Stromal cell of bone marrow (primary cell): ENCODE measurements at places on chromosomes 7 and 10.

- DNase-seq, result no peak
These were observed 63.0 kb downstream of the TCERG1L start for GRCh38 chr10:131248376-131249165.

- DNase-seq, result peak; percentile 39
These were observed 5.3 kb upstream of the CUZD1 start for GRCh38 chr10:122850705-122851640.

GRCh38 chr10:103082683-103083082 lies 110.4 kb downstream of the NT5C2 start:
- DNase-seq, result no peak

DNA sequence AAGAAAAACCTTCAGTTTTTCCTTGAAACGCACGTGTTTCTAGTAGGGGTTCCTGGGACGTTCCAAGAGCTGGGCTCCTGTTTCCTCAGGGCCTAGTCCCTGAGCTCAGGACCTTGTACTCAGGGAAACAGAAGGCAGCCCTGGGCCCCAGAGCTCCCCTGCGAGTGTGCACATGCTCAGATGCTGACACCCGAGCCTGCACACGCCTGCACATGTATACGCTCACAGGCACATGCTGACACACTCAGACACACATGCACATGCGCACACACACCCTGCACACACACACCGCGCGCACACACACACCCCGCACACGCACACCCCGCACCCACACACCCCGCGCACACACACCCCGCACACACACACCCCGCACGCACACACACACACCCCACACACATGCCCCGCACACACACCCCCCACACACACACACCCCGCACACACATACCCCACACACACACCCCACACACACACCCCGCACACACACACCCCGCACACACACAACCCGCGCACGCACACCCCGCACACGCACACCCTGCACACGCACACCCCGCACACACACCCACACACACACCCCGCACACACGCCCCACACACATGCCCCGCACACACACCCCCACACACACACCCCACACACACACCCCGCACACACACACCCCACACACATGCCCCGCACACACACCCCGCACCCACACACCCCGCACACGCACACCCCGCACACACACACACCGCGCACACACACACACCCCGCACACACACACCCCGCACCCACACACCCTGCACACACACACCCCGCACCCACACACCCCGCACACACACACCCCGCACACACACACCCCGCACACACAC lies 52.2 kb downstream of the CALML3 start:
- DNase-seq, result no peak

DNA sequence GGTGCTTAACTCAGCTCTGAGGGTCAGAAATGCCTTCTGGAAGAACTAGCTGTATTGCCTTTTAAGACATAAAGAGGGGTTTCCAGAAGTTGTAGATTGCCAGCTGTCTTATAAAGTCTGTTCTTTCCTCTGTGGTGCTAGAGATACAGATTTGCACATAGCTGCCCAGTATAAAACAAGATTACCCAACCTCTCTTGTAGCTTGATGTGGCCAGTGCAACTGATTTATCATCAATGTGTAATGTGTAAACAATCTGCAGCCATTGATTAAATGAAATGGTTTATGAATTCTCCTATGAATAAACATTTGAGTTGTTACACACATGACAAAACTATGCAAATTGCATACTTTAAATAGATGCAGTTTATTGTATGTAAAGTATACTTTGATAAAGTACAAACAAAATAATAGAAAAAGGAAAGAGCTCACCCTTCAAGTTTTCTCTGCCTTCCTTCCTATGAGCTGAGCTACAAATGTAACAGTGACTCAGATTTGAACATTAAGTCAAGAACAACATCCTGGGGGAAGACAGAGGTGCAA lies 195.2 kb downstream of the TMEM26 start:
- DNase-seq, result no peak

DNA sequence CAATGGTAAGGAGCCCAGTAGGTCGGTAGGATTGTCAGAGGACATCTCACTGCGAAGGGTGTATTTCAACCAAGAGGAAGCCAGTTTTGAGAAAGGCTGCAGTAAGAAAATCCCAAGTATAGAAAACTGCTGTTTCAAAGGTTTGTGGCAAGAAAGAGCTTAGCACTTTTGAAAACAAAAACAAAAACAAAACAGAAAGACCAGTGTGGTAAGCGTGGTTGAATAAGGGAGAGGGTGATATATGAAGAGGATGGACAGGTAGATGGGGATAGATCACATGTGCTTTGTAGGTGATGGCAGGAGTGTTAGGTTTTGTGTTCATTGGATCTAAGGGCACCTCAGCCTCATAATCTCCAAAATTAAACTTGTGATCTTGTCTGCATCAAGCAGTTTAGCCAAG lies 141.6 kb upstream of the WNT16 start:
- no peak for DNase-seq

DNA sequence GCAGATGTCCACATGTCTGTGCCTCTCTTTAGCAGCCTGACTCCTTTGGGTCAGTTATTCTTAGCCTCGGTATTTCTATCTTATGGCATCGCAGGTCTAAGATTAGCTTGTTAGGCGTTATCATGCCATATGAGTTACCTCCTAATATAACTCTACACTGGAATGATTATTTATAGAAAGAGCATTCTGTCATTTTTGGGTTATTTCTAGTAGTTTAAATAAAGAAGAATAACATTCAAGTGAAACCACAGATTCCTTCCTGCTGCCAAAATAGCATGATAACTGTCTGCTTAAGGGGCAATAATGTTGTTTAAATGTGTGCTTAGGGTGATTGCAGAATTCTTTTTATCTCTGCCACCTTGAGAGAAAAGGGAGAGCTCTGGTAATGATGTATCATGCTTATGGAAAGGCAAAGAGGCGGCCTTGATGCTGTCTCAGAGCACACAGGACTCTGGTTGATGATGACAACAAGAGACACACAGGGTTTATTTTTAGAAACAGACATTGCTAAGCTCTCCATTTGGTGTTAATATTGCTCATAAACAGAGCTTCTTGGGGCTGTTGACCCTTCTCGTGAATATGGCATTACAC lies 10.4 kb downstream of the HDAC9 start:
- DNase-seq, result no peak
